NCI-H524 treated with DMSO at 0.1 percent for 48 hours (cell line): ENCODE measurements at places on chromosomes 7 and 10.

DNA sequence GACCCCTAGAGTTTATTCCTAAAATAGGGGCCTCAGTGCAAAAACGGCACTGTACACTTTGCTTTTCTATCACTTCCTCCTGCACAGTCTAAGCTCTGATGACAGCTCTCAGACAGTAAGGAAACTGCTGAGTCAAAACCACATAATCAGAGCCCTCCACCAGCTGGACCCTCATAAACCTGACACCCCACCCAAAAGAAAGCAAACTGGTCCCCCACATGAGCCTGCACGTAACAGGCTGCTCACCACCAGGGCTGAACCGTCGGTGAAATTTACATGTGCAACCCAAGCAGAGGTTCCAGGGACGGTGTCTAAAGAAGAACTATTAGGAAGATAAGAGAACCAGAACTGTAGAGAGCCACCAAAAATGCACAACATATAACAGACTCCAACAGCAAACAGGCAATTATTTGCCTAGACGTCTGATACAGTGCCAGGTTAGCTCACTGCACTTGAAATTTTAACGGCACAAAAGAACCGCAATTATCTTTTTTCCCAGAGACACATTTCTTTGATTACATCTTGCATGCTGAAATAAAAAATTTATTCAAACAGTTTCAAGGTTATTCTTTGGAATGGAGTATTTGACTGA, 19.6 kb downstream of the SGMS1 start:
- no peak for DNase-seq

DNA sequence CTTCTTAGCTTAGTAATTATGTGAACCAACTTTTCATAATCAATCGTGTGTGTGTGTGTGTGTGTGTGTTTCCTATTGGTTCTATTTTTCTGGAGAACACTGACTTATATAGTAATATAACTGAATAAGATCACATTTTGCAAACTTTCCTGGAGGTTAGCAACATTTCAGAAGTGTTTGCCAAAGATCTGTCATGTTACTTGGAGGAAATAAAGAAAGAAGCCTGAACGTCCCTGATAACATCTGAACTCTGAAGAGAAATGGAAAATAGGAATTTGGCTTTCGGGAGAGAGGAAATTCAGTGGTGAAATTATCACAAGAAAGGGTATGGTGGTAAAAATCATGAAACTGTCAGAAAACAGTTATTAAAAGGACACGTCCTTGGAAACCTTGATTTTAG, 984.4 kb upstream of the AUTS2 start:
- no peak for DNase-seq

- DNase-seq: no peak
Measured at GRCh38 chr7:69967689-69968450, 369.6 kb downstream of the AUTS2 start.

- DNase-seq: peak; percentile 46
Measured at GRCh38 chr7:44395067-44395466, 69.7 kb upstream of the CAMK2B start.

- no peak for DNase-seq
Measured at GRCh38 chr7:80318081-80318480, 183.4 kb downstream of the GNAI1 start.

DNA sequence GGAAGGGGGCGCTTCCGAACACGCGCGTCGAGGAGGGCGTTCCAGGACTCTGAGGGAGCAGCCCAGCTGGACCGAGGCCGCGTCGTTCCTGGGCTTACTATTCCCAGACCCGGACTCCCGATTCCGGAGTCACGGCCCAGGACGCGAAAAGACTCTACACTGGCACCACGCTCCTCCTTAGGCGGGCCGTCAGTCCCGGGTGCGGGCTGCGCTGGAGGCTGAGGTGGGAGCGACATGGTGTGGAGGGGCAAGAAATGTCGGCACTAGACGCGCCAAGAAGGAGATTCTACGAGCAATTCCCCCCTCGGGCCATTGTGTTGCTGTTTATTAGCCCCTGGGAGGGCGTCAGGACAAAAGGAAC, 584 bp upstream of the RUNDC3B start:
- no peak for DNase-seq

DNA sequence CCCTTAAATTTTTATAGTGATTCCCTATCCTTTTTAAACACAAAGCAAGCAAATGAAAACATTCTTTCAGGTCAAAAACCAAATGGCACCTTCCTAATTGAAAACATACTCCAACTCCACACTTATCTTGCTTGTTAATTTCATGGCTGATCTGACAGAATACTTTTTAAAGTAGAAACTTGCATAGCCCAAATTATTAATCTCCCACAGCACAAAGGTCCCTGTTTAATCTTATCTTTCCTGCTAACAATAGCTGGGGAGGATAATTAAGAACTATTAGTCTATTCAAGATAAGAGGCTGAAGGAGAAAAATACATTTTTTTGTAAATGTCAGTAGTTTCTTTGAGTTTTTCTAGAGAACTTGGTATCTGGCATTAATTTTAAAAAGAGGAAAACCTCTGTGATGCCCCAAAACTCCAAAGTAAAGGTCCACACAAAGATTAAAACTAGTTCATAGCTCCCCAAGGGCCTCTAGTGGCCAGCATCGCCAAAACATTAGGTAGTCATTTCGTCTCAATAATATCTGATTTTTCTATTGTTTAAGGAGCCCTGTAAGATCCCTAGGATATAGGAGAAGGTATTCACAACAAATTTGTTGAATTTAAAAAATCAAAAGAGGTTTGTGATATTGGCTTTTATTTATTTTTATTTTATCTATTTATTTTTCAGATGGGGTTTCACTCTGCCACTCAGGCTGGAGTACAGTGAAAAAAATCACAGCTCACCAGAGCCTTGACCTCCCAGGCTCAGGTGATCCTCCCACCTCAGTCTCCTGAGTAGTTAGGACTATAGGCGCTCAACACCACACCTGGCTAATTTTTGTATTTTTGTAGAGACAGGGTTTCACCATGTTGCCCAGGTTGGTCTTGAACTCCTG, 14.7 kb downstream of the CDNF start:
- no peak for DNase-seq

DNA sequence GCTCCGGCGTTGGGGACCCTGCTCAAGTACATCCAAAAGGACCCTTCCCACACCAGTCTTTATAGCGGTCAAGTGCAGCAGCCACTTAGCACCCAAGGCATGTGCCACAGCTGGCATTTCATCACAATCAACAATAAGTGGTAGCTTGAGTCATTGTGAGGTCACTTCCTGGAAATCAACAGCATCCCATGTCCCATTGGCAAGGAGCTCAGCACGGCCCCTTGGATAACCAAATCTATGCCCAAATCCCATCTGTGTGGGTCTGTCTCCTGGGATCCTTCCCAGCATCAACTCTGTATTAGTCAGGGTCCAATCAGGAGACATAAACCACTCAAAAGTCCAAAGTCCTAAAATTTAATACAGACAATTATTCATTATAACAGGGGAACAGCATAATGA, 27.1 kb downstream of the MDH2 start:
- DNase-seq: no peak

DNA sequence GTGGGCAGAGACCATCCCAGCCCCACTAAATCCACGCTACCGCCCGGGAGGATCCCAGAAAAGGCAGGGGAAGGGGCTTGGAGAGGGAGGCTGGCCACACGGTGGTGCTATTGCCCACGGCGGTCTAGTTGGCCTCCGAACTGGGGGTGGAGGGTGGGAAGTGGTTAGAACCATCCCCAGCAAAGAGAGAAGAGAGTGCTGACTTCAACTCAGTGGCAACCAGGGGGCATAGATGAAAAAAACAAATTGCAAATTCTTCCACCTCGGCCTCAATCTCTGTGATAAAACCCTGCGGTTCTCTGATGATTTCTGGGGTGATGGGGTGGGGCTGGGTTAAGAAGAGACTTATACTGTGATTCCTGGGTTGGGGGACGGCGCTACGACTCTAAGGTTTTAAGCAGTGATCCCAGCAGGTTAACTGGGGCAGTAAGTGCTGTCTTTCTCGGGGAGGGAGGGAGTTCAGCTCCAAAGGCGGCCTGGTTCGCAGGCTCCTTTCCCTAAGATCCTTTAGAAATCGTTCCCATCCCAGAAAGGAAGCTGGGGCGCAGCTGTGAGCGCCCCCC, 154.5 kb upstream of the LYZL2 start:
- peak; percentile 12 for DNase-seq

DNA sequence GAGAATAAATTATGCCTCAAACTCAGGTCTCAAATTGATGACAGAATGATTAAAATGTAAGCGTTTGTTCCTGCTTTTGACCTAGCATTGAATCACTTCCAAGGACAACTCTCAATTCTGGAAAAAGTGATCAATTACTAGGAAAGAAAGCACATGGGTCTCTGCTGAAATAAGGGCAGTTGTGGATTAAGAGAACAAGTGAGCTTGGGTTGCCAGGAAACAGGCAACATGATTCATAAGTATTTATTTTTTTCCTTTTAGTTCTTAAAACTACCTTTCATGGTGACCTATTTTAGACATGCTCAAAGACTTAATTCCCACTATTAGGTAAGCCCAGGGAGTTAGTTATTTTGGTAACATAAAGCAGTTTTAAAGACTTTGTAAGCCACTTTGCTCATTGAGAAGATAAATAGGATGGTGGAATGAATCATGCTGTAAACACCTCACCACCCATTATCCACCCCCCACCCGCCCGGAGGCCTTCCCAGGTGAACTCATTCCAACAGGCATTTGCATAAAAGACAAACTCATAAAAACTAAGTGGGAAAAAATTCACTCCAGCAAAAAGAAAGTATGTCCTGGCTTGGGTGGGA, 728.3 kb downstream of the SORCS1 start:
- DNase-seq: no peak

GRCh38 chr7:55521512-55521911, 50.8 kb downstream of the VOPP1 start:
- DNase-seq: no peak

DNA sequence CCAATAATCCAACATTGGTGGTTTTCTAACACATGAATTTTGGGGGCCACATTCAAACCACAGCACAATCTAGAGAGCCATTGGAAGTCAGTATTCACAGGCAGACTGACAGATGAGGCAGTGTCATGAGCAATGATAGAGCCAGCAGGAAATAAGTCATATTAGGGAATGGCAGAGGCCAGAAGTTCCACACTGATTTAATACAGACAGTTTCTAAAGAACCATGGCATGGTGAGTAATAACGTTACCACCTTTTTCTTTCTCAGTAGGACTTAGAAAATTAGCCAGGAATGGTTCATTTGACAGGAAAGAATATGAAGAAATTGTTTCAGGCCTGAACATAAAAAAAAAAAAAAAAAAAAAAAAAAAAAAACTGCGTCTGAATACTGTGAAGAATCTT, 210.3 kb downstream of the GPAM start:
- no peak for DNase-seq

- DNase-seq: no peak
Measured at GRCh38 chr10:132293201-132293812, 14.4 kb downstream of the STK32C start.

DNA sequence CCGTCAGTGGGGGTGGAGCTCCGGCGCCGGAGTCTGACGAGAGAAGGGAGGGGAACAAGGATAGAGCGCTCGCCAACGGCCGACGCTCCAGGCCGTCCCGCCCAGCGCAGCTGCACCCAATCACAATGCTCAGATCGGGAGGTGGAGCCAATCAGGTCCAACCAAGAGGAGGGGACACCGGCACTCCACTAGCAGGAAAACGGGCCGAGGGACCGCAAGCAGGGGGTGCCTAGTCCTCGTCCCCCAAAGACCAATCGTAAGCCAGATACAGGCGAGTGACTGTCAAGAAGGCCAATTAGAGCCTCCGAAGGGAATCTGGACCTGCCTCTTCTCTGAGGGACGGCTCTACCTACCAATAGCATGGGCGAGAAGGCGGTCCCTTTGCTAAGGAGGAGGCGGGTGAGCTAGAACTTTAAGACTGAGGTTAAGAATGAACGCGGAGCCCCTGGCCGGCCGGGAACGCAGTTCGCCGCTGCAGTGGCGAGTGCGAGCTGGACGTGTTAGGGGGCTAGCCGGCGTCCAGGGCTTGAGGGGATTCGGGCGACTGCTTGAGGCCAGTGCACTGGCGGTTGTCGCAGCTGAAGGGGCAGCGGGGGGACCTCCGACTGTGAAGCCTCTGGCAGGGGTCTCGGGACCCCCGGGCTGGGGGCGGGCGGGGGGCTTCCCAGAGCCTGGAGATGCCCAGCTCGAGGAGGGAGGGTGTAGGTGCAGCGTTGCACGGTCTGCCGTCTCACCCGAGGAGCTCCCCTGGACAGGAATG, at the start of gene FBXO24:
Gene FBXO24, plus strand, starts transcription at position 63 of the 760 bp plus-strand sequence. Its CDS starts 298 bp downstream, at position 361.
- peak; percentile 97 for DNase-seq

- DNase-seq: peak; percentile 90
Measured at GRCh38 chr7:115552766-115553165, 477.8 kb downstream of the TFEC start.

DNA sequence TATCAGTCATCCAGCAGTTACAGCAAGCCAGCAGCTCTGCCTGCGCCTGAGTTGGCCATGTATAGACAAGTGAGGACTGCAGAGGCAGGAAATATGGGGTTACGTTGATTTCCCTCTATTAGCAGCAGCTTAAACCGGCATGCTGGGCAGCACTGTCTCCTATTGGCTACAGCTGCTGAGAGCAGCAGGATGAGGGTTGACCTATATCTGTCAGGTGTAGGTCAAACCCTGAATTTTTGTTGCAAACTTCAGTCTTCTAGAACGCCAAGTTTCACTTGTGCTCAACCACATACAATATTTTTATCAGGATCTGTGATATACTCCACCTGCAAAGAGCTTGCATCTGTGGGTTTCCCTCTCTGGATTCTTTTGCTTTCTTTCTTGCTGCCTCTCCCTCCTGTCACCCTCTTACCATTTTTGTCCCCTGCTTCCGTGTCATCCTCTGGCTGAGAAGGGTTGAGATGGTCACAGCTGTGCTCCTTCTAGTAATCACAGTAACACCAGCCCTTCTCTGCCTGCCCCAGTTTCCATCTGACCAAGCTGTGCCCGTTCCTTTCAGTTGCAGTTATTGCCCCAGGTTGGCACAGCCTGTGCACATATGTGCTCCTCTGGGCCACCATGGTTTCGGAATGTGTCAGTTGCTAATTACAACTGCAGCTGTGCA, 23.8 kb upstream of the GLCCI1 start:
- no peak for DNase-seq

GRCh38 chr10:42769673-42770072, 12.9 kb upstream of the BMS1 start:
- DNase-seq: no peak

- DNase-seq: no peak
Measured at GRCh38 chr10:129612481-129613109, 145.6 kb downstream of the MGMT start.

GRCh38 chr7:138014686-138015085, 12.8 kb upstream of the CREB3L2 start:
- no peak for DNase-seq
